Bronchial smooth muscle cell (primary cell): ENCODE measurements at places on chromosomes 7 and 10. TPM values are rescaled to one million over a fixed set of nuclear protein-coding genes. Genes with fewer than 3 reads are reported as not detected.

The SPAM1 gene
- not detected in 2 replicates for total RNA-seq

The AKR1C4 gene
- not detected in 2 replicates for total RNA-seq

The HABP2 gene
- not detected in 2 replicates for total RNA-seq

The GPR26 gene
- not detected in 2 replicates for total RNA-seq

The CROT gene
- total RNA-seq = 15.3 and 25.2 TPM in 2 replicates

The OPN4 gene
- not detected in 2 replicates for total RNA-seq

The STEAP1B gene
- total RNA-seq = 13.8 and 21.0 TPM in 2 replicates

The EVX1 gene
- total RNA-seq = not detected in 2 replicates

The TMEM106B gene
- 36.5 and 44.3 TPM in 2 replicates for total RNA-seq

The SOSTDC1 gene
- 0.16 TPM in 1 of 2 replicates, not detected in the other for total RNA-seq

The ICA1 gene
- total RNA-seq = under 0.01 and 0.09 TPM in 2 replicates

The ENKUR gene
- total RNA-seq = 0.09 and 0.16 TPM in 2 replicates

The DKK1 gene
- total RNA-seq = 11.0 and 18.4 TPM in 2 replicates

The SYT15B gene
- total RNA-seq = not detected in 2 replicates
